ENCODE measurements at places on chromosomes 2 and 18. TPM values are rescaled to one million over a fixed set of nuclear protein-coding genes. Genes with fewer than 3 reads are reported as not detected.

DNA sequence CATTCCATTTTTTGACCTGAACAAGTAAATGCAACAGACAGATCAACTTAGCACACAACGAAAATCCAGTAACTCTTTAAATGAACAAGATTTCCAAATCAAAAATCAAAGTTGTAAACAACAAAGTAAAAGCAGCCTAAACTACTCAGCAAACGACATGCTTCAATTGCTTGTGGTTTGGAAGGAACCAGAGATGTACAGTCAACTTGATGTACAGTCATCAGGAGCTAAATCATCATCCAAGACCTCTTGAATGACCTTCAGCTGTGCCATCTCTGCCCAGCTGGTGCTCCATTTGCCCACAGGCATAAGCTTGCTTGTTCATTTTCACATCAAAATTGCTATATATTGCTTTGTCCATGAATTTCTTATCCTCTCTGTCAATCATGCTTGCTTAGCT, 109.8 kb downstream of the UPP2 start:
- DNase-seq = no peak

DNA sequence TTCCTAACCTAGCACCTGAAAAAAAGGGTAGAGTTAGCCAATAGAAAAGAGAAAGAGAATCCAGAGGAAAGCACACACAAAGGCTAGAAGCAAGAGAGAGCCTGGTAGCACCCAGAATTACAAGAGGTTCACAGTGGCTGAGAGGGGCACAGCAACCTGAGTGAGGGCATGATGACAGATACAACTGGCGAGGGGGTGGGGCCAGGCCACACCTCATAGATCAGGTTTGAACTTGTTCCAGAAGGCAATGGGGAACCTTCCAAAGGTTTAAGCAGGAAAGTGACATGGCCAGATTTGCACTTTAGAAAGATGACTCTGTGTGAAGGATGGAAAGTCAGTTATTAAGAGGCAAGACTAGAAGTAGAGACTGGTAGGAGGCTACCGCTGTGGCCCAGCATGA, 148.0 kb downstream of the TTC32 start:
- DNase-seq = no peak

DNA sequence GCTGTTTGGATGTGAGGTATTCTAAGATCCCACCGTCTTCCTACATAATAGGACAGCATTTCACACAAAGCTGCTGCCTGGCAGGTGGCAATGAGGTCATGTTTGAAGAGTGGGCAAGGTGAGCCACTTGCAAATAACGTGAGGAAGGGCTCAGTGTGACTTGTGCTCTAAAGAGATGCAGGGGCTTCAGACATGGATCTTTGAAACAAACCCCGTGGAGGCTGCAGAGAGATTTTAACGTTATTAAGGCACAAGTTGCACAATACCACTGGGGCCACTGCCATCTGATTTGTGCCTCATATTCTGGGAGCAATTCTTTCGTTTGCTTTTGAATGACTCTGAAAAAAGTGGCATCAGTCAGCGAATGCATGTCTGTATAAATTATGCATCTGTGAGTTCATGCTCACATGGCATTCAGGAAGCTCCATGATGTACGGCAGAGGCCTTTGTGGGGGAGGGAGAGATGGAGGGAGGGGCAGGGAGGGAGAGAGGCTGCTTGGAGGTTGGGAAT, 362.0 kb downstream of the SOX11 start:
- no peak for DNase-seq

DNA sequence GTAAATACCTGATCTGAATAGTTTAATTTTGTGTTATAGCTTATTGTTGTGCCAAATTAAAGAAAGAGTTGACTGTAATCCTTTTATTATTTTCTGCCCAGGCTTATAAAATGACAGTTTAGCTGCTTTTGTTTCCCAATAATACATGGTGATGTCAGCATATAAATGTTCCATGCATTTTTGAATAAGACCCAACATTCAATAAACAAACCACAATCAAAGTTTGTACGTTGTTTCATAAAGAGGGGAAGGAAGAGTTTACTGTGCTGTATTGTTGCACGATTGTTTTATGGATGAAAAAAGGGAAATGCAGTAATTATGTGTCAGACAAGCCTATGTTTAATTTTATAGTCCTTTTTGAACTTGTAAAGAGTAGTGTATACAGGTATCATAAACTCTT, 177.2 kb upstream of the SCN7A start:
- DNase-seq = no peak

GRCh38 chr2:115294999-115295398, 852.6 kb downstream of the DPP10 start:
- DNase-seq = no peak

DNA sequence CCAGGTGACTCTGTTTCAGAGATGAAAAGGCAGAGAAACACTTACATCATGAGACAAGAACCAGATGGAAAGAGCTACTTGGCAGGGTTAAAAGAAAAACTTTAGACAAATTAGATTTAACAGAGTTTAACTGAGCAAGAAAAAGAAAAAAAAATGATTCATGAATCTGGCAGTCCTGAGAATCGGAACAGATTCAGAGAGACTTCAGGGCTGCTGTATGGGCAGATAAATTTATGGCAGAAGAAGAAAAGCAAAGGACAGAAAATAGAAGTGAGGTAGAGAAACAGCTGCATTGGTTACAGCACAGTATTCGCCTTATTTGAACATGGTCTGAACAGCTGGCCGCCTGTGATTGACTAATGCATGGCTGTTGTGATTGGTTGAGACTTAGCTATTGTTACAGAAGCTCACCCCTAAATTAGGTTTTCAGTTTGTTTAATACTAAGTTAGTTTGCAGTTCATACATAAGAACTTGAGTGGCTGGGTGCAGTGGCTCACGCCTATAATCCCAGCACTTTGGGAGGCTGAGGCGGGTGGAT, 43.0 kb upstream of the RHOB start:
- DNase-seq = no peak

- DNase-seq = no peak
These were observed 38.4 kb downstream of the XIRP2 start for GRCh38 chr2:166926657-166927056.

- DNase-seq = no peak
These were observed 444.8 kb downstream of the EIPR1 start for GRCh38 chr2:2932692-2933305.

DNA sequence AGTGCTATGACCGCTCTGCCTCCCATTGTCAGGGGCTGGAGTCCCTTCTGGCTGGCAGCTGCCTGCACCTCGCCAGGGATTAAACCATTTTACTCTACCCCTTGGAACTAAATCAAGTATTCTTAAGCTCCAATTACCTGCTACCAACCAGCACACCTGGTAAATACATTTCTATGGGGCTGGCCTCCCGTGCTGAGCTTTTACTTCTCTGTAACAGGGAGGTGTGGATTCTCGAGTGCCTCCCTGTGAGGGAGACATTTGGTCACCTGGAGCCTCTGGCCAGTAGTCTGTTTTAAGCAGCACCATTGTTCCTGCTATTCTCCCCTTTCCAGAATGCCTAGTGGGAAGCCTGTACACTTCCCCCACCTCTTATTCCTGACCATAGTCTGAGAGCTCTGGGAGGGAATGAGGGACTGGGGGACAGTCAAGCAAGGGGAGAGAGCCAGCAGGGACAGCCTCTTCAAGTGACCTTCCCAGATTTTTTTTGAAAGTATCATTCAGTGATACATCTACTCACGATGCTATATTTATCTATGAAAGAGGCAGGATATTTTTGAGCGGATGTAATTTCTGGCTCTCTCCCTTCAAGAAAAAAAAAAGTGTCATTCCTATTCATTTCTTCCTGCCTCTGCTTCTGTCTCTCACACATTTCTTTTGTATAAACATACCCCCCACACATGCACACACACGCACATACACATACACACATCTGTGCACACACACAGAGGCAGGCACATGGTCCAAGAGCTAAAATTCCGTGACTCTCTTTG, 112.8 kb downstream of the CAPN13 start:
- no peak for DNase-seq

- DNase-seq = no peak
These were observed 150.3 kb downstream of the CALCRL start for GRCh38 chr2:187297801-187298200.

Gene TWSG1
- total RNA-seq = 8.6 TPM

Gene TRABD2A
- total RNA-seq = 0.56 TPM
